Urinary bladder (tissue), 4 donors: ENCODE measurements at places on chromosomes 1 and 21. TPM values are rescaled to one million over a fixed set of nuclear protein-coding genes. Genes with fewer than 3 reads are reported as not detected.

DNA sequence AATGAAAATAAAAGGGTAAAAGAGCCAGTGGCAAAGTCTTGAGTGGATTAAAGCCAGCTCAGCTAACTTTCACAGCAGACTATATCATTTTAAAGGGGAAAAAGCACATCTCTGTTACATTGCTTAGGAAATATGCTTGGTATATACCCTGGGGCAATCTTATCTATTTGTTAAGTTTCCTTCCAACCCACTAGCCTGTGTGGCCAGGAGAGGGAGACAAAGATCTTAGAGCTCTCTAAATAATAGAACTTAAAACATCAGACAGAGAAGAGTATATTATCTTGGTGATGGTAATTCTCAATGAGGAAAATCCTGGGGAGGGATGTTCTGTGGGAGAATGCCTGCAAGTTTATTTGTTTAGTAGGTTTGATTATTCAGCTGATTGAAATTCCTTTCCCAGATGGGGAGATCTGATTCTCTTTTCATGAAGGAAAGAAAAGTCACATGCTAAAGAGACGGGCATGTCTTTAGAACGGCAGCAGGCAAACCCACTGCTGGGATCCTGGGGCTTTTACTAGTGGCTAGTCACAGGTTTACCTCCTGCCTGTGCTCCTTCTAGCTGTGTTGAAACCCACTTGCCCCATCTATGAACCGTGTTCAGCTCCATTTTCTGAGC, 3.6 kb downstream of the KCNE2 start:
- DNase-seq, result no peak

GRCh38 chr1:109341944-109342930, 35.4 kb upstream of the MYBPHL start:
- no peak for DNase-seq

PPCS gene
- 63.8 TPM for polyA plus RNA-seq

- no peak for DNase-seq
Observed at GRCh38 chr1:168368131-168368530, 87.5 kb downstream of the TBX19 start.

DNA sequence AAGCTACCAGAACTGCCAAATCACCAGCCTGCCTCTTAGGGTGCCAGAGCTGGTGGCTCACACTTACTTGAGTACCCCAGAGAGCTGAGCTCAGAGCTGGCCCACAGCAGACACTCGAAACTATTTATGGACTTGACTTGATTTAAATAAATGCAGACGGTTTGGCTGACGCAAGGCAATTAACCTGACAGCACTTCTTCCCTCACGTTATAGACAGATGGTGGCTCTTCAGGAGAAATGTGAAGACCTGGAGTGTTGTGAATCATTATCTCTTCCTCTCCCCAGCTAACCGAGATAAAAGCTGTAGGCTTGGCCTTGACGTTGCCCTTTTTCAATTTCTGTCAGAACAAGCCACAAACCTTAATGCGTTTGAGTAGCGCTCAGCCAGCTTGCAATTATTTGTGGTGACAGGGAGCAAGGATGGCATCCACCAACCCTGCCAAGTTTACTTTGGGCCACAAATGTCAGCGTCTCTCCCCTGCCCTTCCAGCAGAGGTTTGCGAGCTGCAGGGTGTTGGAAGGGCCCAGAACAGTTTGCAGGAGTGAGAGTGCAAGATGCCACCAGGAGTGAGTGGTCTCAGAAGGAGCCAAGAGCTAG, 34.0 kb upstream of the BCAR3 start:
- DNase-seq, result no peak

GRCh38 chr1:168933141-168933805, 173.2 kb upstream of the ATP1B1 start:
- no peak for DNase-seq

- no peak for DNase-seq
Observed at GRCh38 chr1:214524824-214525223, 26.6 kb downstream of the PTPN14 start.

KRTAP21-2 gene
- polyA plus RNA-seq, result not detected

DNA sequence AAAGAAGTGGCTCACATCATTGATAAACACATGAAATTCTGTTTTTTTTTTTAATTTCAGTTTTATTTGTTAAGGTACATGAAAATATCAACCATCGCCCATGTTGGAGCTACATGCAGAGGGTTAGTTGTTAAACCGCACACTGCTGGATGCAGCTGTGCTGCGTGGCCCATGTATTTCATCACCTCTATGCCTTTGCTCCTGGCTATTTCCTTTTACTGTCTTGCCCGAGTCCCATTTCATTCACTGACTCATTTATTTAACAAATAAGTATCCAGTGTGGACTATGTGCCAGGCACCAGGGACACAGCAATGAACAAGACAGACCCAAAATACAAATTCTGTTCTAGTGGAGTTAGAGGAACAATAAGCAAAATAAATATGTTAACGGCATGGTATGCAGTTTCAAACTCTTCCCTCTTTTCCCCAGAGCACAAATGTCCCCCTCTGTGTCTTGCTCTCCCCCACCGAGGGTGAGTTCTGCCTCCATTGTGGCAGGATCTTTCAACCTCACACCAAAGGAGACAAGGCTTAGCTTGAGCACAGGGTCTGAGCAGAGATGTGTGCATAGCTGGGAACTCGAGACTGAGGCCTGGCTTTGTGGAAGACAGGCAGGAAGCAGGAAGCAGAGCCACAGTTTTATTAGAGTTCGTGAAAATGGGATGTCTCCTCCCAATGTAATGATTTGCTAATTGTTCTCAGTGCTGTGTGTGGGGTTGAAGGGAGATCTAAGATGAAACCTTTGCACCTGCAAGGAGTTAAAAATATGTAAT, 44.6 kb downstream of the MAN1C1 start:
- DNase-seq, result no peak
